ENCODE measurements at places on chromosomes 3 and 15.

GRCh38 chr3:188217011-188217463 lies 63.1 kb downstream of the LPP start:
- no peak for DNase-seq

DNA sequence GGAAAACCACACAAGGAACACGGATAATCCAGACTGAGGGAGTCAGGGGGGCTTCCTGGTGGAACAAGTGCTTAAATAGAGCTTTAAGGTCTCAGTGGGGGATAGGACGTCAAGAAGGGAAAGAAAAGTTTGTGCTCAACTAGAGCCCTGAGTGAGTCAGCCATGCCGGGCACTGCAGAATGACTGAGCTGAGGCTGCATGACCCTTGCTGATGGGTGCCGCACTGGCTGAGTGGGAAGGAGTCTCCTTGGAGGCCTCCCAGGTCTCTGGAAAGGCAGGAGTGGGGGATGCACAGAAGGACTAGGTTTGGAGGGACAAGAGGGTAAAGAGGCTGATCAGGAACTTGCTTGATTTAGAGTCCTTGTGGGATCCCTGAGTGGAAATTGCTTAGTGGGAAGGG lies 150.3 kb downstream of the RPLP1 start:
- DNase-seq = no peak

- no peak for DNase-seq
Observed at GRCh38 chr15:66831801-66832390, 129.9 kb downstream of the SMAD6 start.

DNA sequence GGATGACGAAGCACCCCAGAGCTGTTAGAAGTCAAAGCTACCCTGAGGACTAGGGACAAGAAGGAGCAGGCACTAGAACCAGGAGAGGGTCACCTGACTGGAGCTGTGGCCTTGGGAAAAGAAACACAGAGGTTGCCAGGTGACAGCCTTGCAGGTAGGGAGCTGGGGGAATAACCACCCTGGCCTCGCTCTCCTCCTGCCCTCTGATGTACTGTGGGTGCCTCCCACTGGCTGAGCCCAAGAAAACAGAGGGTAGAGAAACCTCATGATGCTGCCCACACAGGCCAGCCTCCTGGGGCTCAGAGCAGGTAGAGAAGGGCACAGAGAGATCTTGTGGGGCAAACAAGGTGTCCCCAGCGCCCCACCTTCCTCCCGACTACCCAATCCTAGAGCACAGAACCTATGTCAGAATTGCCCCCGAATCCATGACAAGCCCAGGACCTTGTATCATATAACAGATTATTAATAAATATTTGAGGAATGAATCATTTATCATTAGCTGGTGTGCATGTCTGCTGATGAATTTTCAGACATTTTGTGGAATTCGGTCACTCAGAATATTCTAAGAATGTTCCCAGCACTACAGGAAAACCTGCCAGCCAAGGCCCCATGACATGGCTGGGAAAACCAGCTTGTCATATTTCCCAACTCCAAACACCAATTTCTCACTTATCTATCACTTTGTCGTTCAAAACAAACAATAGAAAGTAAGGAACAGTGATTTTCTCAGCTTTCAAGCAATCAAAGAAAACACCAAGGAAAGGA lies 59.8 kb upstream of the MEX3B start:
- DNase-seq = peak; percentile 41

DNA sequence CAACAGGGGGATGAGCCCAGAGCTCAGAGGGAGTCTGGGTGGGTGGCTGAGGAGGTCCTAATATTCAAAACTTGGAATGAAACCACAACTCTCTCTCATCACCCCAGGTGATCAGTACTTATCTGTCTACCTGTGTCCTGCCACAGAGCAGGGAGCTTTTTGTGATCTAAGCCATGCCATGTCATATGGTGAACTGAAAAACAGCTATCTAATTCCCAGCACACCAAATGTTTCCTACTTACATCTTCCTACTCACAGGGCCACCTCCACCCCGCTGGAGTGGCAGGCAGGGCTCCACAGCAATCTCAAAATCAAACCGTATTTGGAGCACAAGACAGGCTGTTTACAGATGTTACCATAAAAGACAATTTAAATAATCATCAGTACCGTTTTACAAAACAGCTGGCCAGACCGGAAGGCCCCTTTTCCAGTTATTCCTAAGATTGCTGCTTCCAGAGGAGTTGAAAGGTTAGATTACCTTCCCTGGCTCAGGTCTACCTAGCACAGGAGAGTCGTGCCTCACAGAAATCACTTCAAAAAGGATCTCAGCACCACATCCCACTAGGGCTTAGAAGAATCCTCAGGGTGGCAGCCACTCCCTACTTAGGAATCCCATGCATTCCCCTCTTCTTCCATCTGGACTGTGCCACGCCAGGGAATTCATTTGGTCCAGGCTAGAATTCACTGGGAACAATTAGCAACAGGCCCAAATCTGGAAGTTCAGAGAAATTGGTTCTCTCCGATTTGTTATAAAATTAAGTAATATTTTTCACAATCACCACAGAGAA lies 226.6 kb upstream of the IL12A start:
- DNase-seq = no peak

GRCh38 chr15:92449476-92449875 lies 55.8 kb downstream of the ST8SIA2 start:
- no peak for DNase-seq

DNA sequence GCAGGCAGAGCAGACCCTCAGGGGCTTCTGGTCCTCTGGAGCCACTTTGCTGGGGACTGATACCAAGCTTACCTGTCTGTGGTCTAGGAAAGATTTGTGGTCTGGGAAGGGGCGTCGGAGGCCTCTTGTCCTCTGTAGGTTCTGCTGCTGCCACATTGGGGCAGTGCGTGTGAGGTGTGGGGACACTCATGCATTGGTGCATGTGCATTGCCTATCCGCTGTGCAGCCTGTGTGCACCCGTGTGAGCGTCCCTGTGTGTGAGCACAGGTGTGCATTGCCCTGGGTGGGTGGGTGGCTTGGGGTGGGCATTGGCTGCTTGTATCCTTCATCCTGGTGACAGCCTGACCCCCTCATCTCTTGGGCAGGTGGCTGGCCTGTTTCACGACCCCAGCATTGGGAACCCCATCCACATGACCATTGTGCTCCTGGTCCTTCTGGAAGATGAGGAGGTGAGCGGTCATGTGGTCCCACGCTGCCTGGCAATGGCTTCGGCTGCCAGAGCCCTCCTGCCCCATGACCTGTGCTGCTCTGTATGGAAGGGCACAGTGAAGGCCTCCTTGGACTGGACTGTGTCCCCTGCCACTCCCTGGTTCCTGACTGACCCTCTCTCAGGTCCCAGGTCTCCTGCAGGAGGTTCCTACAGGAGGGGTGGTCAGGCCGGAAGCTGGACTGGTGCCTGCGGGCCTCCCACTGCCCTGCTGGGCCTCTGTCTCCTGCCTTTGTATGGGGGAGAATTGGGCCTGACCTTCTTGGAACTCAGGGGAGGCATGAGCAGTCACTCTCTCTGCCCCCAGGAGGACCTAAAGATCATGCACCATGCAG lies 41.5 kb downstream of the SAXO2 start:
- no peak for DNase-seq

DNA sequence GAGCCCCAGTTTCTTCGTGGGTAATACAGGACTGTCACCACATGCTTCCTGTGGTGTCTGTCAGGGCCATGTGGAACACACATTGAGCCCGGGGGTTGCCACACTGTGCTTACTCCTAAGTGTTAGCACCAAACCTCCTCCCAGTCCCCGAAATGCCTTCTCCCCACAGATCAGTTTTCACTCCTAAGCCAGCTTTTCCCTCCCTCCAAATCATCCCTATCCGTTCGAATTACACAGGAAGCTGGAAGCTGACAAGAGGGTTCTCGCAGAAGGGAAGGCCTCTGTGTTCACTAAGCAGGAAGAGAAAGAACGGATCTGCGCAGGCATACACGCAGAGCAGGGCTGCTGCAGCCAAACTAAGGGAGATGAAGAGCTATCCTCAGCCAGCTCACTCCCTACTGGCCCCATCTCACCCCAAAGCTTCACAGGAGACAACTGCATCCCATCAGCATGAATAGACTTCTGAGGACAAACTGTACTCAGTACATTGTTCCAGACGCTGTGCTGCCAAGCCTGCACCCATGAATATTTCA lies 32.3 kb downstream of the XXYLT1 start:
- no peak for DNase-seq

Data from NCI-H2029 treated with DMSO at 0.1 percent for 48 hours (cell line).